ENCODE measurements at places on chromosomes 3 and 15.

- no peak for DNase-seq
Observed at GRCh38 chr15:29677871-29678461, 144.3 kb downstream of the TJP1 start.

DNA sequence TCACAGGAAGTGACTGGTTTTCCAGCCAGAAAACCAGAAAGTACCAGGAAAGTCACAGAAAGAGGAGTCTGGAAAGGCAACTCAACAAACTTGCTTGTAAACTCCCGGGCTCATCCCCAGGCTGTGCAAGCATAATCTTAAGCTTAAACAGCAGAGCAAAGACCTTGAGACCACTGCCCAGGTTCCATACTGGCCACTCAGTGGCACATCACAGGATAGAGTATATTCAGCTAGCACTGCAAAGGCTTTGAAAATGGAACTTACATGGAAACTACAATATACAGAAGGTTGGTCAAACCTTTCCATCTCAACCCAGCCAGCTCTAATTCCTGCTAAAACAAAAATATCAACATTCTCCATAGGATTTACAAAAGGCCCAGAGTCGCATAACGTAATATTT, 20.1 kb downstream of the DMXL2 start:
- DNase-seq, result no peak

- DNase-seq, result no peak
Observed at GRCh38 chr3:52798376-52798977, 3.9 kb downstream of the ITIH3 start.

DNA sequence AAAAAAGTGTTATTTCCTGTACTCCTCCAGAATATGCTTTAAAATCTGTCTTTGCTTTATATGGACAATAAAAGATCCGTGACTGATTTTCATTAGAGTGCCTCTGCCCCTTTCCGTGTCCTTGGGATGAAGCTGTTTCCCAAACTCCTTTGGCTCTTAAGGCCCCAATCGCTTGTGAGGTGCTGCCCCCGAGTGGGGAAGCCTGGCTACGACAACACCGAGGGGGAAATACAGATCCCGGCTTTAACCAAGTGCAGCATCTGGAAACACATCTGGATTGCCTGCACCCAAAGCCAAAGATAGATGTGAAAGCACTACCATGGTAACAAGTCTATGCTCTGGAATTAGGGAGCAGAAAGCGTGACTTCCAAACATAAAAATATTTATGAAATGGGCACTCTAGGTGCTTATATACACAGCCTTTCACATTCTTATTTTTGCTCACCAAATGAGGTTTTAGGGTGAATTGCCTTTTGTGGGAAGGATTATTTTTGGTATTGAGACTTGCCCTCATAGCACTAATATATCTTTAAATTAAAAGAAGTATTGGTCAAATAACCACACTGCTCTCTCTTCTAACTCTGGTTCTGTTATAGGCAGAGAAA, 40.6 kb upstream of the ADCY5 start:
- DNase-seq, result peak; percentile 2

GRCh38 chr3:114411190-114411668, 117.4 kb downstream of the TIGIT start:
- no peak for DNase-seq

DNA sequence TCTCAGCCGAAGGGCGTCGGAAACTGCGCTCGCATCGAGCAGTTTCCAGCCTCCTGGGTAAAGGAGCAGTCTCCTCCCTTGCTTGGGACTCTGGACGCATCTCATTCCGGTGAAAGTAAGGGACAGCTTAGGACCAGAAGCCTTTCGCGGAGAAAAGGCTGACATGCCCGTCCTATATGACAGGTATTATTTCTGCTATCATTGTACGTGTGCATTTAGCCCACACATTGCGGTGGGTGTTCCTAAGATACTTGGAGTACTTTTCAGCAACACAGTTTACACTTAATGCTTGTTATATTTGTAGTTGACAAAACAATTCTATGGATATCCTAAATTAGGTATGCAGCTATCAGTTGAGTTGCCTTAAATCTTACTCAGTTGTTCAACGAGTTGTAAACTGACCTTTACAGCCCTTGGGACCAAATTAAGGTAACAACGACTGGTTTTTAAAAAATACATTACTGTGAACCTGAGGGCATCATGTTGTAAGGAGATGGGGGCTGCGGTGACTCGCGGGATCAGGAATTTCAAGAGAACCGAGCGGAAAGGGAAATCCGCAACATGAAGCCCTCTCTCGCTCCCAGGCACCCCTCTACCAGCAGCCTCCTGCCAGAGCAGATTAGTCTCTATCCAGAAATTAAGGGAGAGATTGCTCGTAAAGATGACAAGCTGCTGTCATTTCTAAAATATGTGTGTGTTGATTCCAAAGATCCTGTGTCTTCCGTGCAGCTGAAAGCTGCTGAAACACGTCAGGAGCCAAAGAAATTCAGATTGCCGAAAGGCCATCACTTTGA, 632 bp upstream of the COPS2 start:
- DNase-seq, result no peak

DNA sequence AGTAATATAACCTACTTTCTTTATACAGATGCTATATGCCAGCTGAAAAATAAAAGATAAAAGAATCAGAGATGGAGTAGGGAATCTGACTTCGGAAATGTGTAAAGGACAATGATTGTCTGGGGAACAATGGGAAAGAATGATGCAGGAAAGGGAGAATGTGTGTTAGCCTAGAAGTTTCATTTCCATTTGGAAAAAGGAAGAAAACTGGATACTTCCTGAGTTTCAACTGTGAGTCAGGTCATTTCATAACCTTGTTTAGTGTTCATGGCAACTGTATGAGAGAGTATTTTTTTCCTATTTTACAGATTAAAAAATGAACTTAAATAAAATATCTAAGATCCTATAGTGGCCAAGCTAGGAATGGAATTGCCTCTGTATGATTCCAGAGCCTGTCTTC, 261.3 kb upstream of the NECTIN3 start:
- no peak for DNase-seq

- DNase-seq, result no peak
Observed at GRCh38 chr3:50961386-50961785, 286.7 kb downstream of the DOCK3 start.

- DNase-seq, result no peak
Observed at GRCh38 chr3:72590732-72591221, 257.5 kb downstream of the SHQ1 start.

- DNase-seq, result no peak
Observed at GRCh38 chr3:172201136-172201869, 161.9 kb downstream of the FNDC3B start.

DNA sequence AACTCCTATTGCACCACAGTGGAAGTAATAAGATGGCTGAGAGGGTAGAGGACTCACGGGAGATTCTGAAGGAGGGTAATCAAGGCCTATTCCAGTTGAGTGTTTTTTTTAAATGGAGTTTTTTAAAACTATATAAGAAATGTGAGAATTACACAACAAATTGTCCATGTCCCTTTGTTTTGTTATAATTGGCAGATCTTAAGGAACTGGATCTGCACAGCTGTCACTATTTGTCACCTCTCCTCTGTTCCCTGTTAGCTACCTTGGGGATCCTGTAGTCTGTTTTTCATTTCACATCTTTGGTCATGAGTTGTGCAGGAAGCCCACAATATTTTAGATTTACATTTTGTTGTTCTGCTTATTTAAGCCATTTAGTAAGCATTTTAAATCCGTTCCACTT, 77.3 kb upstream of the TSPAN3 start:
- no peak for DNase-seq

DNA sequence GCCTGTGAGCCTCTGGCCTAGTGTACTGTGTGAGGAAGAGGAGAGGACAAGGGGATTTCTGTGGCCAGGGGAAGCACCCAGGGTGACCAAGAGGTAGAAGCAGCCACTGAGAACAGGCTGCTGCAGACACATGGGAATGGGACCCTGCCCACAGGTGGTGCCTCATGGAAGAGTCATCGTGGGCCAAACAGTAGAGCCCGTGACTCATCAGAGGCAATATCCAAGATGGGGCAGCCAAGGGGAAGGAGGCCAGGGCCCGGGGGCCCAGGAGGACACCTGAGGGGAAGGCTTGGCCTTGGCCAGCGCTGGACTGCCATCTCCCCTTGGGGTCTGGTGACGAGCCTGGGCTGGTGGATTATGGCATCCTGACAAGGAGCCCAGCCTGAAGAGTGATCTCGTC, 275.0 kb upstream of the LYSMD4 start:
- no peak for DNase-seq

DNA sequence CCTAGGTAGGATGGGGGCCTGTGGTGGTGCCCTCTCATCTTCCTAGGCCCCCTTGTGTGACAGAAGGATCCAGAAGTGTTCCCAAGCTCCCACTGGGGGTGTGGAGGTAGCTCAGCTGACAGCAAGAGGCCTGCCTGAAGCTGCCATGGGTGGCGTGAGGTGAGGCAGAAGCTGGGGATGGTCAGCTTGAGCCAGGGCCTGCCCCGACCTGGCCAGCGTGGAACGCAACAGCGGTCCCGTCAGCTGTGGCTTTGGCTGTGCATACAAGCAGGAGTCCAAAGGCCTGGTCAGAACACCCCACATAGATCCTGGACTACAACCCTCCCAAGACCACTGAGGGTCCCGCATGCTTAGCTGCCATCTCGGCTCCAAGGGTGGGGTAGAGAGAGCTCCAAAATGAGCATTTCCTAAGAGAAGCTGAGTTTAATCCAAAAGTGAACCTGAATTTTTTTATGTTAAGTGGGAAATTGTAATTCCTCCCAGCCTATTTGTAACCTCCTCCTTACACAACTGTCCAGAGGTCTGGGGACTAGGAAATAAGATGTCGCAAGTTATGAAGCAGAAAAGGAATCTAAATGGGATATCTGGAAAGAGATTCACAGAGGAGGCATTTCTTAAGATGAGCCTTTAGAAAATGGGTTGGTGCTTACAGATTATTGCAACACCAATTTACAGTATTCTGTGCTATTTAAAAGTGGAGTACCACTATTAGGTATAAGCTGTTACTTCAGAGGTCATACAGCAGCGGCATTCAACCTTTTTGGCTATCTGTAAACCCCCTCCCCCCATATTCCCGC, 9.9 kb upstream of the PLA2G4D start:
- DNase-seq, result no peak

DNA sequence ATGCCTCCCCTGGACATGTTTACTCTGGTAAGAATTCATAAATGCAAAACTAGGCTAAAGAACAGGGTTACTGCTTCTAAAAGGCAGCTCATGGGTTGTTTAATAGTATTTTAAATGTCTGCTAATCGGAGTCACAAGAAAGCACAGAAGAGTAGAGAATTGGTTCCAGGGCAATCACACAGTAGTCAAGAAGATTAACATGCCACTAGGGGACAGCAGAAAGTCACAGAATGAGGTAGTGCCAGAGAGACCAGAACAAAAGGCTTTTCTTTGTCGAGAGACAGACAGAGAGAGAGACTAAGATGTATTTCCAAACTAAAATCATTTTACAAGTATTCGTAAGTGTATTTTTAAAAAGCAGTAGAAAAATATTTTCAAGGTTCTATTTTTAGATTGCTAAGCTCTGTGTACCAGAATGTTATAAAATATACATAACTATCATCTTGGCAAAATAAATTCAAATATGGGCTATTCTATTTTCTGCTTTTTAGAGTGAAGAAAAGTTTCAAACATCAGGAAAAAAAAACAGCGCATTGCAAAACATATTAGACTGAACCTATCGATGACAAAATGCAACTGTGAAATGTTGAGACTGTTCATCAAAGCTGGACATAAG, 78.3 kb upstream of the CDIN1 start:
- DNase-seq, result no peak

GRCh38 chr3:126021224-126021623, 52.2 kb downstream of the ROPN1B start:
- no peak for DNase-seq

DNA sequence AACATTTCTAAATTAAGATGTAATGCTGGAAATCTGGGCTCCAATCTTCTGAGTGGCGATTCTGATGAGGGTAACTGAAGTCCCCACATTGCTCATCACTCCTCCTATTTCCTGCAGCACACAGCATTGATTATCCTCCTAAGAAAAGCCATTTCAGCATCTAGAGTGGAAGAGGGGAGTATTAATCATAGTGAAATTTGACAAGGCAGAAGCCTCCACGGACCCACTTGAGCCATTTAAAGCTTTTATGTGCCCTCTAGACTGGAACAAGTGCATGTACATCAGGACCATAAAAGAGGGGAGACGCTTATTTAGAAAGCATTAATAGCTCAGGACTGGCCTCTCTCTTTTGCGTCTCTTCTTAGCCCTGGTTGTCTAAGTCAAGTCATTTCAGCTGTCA, 25.8 kb downstream of the AQP9 start:
- DNase-seq, result no peak

DNA sequence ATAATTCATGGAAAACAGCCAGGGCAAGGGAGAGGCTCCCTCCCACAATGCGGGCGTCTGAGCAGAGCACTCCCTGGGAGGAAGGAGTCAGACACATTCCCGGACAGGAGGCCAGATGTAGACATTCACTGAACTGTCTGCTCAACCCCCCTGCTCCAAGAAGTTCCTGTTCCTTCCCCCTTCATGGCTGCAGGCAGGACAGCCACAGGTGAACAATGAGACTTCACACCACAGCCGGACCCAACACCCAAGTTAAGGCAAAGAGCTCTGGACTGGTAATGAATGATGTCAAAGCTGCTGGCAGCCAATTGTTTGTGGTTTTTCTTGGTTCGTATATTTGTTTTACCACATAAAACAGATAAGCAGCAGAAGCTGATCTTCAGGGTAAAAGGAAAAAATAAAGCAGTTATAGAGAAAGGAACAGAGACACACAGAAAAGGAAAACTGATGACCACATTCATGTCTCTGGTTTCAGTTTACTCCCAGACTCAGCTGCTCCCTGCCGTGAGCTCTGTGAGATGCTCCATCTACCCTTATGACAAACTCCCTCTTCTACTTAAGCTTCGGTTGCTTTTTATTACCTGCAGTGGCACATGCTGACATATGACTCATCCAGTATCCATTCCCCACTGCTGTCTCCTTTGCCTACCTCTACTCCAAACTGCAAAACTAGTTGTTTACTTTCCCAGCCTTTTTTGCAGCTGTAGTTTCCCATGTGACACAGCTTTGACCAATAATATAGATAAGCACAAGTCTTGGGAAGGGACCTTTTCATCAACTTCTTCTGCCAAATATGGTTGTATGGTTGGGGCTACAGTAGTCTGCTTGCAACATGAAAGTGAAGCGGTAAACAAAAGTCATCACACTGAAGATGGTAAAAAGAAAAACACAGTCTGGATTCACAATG, 33.1 kb downstream of the DZIP1L start:
- no peak for DNase-seq

DNA sequence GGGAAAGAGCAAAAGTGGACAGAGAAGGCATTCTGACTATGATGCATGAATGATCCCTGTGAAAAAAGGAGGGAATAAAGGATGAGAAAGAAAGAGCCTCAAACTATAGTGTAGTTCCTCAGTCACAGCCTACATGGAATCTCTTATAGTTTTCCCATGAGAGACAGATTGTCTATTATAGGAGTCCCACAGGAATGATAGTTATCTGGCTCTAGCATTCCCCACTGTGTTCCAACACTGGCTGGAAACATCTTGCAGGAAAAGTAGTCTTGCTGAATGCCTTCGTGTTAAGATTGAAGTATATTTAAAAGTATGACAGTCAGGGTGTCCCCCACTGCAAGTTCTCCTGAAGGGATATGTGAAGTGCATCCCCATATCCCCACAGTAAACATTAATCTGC, 641.5 kb upstream of the NECTIN3 start:
- DNase-seq, result no peak

GRCh38 chr3:23991683-23992628, 46.9 kb downstream of the NR1D2 start:
- DNase-seq, result no peak

All from effector CD8-positive, alpha-beta T cell (primary cell).